ENCODE measurements at places on chromosomes 5 and 9. TPM values are rescaled to one million over a fixed set of nuclear protein-coding genes. Genes with fewer than 3 reads are reported as not detected.

SHOC1 gene
- total RNA-seq, result not detected

GCNT4 gene
- 4.1 TPM for total RNA-seq

GRCh38 chr5:147101659-147102369 is 133.0 kb upstream of the STK32A start:
- DNase-seq, result no peak

DNA sequence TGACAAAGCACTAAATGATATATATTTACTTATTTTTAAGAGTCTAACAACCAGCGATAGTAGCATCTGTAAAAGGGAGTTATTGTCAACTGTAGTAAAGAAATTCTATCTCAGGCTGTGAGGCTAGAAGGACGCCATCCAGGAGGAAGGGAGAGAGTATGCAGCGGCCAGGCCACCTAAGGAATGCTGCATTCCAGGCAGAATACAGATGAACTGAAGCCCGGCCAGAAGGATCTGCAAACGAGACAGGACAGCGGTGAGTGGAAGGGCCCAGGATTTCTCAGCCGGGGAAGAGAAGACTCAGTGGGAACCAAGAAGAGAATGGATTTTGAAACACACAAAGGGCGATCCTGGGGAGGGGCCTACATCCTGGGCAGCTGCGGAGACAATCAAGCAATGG is 7.4 kb downstream of the RETREG1 start:
- peak; percentile 48 for DNase-seq

DNA sequence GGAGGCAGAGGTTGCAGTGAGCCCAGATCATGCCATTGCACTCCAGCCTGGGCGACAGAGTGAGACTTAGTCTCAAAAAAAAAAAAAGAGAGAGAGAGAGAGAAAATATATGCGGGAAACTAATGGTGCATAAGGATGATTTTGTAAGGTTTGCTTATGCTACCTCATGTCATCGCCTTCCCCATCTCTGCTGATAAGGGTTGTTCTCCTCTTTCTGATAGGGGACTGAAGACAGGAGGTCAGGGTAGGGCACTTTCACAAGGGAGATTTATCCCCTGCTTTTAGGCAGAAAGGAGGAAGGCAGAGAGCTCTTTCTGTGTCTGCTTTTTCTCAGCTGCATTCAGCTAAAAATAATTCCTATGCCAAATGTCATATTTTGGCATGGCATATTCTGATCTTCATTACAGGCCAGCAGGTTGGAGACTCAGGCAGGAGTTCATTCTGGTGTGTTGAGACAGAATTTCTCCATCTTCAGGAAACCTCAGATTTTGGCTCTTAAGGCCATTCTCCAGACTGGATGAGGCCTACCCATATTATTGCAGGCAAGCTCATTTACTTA is 220.2 kb downstream of the AUH start:
- DNase-seq, result no peak

DNA sequence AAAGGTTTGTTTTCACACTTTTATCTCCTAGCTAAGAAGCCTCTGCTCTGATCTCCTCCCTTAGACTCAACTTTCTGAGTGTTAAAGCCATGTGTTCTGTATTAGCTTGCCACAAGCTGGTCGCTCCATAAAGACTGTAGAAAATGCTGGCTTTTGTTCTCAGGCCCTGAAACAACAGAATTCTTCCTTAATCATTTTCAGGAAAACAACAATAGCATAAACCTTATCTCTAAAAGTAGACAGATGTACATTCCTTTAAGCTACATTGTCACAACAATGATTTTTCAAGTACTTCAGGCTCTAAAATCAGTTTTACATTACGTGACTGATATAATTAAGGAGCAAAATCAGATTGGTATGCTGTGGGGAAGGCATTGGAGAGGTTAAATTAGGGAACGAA is 41.9 kb downstream of the VCAN start:
- DNase-seq, result no peak

GRCh38 chr5:34609951-34610441 is 46.1 kb upstream of the RAI14 start:
- no peak for DNase-seq

GRCh38 chr5:154811653-154812465 is 38.5 kb downstream of the FAXDC2 start:
- DNase-seq, result peak; percentile 75

DND1 gene
- total RNA-seq, result 0.85 TPM

DNA sequence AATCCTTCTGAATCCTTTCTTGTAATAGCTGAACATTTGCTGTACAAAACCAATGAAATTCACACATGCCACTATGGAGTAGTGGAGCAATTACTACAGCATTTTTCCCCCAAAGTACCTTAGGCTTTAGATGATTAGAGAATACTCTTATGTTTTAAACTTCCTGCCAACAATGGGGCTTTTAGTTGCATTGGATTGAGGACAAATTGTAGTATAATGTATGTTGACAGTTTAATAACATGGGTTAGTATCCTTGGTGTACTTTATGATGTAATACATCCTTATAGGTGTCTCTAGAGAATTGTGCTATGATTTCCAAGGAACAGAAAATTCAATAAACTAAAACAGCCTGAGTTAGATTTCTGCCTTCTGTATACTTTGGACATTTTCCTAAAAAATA is 422.7 kb upstream of the GRAMD2B start:
- no peak for DNase-seq

DNA sequence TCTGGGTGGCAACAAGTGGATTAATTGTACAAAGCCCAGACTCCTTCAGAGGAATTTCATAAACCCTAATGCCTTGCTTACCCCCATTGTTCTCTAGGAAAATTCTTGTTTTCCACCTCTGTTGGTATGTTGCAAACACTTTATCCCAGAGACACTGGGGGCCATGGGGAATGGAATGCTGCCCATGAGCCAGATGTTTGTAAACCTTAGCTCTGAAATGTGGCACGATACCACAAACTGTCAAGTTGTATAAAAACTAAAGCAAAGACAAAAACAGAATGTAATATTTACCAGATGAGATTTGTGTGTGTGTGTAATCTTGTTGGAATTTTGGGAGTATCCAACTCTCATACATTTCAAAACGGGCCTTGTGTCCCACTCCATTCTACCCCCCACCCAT is 465.0 kb downstream of the EBF1 start:
- no peak for DNase-seq

ZNF658 gene
- 1.9 TPM for total RNA-seq

GRCh38 chr9:35755071-35755470 is 995 bp upstream of the MSMP start:
- DNase-seq, result no peak

DNA sequence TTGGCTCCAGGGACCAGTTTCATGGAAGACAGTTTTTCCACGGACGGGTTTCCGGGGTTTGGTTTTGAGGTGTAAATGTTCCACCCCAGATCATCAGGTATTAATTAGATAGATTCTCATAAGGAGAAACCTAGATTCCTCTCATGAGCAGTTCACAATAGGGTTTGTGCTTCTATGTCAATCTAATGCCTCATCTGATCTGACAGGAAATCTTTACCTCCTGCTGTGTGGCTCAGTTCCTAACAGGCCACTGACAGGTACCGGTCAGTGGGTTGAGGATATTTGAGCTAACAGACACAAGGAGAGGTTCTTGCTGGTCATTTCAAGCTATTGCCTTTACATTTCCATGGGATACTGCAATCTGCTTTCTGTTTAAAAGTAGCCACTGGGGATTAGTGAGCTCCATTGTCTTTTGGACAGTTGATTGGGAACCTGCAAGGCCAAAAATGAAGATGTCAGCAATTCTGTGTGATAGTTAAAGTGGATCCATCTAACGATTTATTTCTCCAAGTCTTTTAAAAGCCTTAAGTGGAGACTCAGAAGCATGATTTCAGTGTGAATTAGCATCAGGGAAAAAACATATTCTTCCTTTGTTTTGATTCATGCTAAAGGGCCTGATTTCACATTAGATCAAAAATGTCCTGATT is 38.6 kb downstream of the MRPS30 start:
- DNase-seq, result no peak

DNA sequence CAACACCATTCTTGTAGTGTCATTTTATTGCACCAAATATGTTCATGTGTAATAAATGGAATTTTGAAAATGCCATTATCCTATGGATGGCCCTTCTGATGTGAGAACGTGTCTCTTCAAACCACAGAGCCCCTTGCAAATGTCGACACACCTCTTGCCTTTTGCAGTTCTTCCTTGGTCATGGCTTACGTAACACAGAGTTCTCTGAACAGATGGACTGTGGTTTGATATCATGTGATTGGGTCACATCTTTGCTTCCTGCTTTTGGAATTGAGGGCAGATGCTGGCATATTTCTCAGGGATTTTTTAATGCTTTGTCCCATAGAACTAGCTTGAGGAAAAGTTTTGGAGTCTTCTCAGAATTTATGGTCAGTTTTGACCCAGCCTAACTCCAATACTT is 4.6 kb downstream of the TGFBR1 start:
- no peak for DNase-seq

- no peak for DNase-seq
Measured at GRCh38 chr5:158340608-158341007, 481.7 kb upstream of the CLINT1 start.

DNA sequence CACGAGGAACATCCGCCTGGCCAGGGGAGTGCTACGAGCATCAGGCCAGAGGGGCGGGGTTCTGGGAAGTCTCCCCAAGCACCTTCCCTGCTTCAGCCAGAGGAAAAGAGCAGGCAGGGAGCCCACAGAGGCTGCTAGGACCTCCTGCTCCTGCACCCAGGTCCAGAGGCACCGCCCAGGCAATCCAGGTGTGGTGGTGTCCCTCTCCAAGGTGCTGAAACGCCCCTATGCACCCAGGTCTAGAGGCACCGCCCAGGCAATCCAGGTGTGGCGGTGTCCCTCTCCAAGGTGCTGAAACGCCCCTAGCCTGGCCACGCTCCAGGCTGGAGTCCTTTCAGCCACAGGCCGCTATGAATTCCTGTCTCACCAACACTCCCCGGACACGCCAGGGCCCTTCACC is 10.7 kb upstream of the UBAC1 start:
- peak; percentile 96 for DNase-seq

DNA sequence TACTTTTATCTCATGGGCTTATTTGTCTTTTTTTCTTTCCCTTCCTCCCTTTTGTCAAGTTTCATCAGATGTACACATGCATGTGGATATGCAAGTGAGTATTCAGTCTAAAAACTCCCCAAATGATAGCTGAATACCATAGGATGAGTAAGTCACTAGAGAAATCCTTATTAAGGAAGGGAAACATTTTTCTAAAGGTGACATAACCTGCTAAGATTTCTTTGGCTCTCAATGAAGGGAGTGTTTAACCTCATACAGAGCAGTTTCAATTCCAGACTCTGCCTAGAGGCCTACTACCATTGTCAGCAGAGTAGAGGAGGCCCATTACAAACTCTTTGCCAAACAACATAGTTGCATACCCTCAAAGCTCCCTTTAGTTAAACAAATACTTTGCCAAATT is 192.4 kb downstream of the ARHGEF28 start:
- no peak for DNase-seq

PAIP1 gene
- 117 TPM for total RNA-seq
